ENCODE measurements at places on chromosomes 12 and 14. TPM values are rescaled to one million over a fixed set of nuclear protein-coding genes. Genes with fewer than 3 reads are reported as not detected.

GRCh38 chr12:14773685-14774073 lies 29.6 kb downstream of the WBP11 start:
- ATAC-seq, result peak; percentile 9

- ATAC-seq, result no peak
Observed at GRCh38 chr14:89576145-89576927, 159.3 kb upstream of the FOXN3 start.

DNA sequence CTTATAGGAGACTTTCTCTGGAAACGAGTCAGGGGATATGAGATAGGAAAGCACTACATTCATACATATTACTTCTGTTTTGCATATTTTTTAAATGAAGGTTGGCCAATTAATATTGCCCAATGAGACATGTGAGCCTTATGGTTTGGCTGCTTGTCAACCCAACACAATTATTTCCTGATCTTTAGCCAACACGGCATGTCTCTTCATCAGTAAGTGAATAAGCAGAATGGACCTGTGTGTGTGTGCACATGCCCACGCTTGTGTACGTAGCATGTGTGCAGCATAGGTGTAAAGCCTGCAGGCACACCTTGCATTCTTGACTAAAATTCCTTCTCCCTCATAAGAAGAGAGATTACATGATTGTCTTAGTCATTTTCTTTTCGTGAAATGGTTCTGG lies 88.3 kb downstream of the STON2 start:
- no peak for ATAC-seq

DNA sequence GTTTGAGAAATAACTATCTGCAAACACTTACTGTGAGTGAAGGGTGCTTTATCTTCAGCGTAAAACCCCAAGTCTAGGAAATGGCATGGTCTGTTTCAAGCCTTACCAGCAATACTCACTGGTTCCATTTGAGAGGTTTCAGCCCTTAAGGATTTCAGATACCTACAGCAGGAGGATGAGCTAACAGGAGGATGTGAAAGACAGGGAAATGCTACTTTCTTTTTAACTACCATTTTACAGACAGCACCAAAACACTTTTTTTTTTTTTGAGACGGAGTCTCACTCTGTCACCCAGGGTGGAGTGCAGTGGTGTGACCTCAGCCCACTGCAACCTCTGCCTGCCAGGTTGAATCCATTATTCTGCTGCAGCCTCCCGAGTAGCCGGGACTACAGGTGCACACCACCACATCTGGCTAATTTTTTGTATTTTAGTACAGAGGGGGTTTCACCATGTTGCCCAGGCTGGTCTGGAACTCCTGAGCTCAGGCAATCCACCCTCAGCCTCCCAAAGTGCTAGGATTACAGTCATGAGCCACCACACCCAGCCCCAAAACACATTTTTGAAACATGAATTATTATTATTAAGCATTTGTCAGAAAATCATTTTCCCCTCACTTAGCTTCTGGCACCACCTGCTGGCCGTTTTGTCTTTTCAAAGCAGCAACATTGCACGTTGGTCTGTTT lies 4.6 kb downstream of the MTRFR start:
- peak; percentile 5 for ATAC-seq

DNA sequence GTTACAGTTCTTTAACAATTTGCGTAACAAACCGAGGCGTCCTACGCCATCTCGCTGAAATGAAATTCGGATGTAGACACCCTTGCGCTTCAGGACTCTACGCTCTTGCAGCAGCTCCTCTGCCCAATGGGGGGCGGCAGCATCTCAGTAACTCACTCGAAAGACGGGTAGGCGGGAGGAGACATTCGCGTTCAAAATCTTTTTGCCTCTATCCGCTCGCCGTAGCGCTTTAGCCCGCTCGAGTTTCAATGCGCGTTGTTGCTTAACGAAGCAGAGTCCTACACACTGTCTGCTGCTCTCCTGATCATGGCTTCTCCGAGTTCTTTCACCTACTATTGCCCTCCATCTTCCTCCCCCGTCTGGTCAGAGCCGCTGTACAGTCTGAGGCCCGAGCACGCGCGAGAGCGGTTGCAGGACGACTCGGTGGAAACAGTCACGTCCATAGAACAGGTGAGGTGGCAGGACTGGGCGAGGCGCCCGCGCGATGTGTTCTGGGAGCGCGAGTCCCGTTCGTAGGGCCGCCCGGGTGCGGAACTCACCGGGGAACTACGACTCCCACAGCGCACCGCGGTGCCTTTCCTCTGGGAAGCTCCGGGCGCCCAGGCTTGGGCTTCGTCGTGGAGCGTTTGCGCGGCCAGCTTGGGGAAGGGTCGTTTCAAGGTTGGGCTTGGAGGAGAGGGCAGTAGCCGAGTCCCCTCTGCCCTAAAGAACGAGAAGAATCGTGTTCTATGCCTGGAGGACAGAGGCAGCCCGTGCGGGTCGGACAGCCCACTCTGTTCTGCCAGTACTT lies at the start of gene FNTB:
Gene FNTB (plus strand): TSS at position 248 of the 790 bp plus-strand sequence. CDS start 59 bp downstream, at position 307.
- peak; percentile 98 for ATAC-seq

GRCh38 chr14:38646391-38646790 lies 390.5 kb upstream of the CLEC14A start:
- no peak for ATAC-seq

DNA sequence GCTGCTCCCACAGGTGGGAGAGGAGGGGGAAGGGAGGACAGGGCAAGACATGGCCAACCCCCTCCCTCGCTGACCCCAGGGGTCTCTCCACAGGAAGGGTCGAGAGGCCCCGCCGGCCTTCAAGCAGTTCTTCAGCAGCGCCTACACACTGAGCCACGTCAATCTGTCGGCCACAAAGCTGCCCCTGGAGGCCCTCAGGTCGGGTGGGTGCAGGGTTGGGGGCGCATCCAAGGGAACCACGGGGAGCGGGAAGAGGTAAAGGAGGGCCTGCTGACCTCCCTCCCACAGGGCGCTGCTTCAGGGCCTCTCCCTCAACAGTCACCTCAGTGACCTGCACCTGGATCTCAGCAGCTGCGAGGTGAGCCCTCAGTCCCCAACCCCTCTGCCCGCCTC lies 6.1 kb downstream of the CARMIL3 start:
- no peak for ATAC-seq

DNA sequence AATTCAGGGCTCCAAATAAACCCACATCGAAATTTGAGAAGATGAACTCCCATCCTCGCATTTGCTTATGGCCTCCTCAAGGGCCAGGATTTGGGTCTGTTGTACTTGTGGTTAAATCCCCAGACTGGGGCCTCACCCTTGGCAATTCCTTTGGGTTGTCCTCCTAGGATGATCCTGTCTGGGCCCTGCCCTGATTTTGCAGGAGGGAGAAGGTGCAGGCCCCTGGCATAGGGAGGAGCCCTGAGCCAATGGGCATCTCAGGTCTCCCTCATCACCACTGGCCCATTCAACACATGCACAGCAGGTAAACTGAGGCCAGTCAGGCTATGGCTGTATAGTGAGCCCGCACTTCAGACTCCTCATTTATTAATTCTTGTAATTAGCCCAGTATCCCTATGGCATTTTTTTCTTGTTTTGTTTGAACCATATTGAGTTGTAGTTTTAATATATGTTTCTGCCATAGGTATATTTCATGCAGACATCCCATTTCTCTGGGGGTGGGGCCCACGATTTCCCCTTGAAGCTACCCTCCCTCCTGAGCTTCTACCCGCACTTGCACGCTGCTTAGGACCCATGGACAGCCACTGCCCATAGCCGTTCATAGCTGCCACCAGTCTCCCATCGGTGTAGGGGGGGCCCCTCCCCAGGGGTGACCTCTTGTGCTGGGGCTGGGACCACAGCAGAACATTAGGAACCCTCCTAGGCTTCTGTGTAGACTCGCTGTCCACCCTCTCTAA lies 67.1 kb upstream of the DDX11 start:
- ATAC-seq, result no peak

DNA sequence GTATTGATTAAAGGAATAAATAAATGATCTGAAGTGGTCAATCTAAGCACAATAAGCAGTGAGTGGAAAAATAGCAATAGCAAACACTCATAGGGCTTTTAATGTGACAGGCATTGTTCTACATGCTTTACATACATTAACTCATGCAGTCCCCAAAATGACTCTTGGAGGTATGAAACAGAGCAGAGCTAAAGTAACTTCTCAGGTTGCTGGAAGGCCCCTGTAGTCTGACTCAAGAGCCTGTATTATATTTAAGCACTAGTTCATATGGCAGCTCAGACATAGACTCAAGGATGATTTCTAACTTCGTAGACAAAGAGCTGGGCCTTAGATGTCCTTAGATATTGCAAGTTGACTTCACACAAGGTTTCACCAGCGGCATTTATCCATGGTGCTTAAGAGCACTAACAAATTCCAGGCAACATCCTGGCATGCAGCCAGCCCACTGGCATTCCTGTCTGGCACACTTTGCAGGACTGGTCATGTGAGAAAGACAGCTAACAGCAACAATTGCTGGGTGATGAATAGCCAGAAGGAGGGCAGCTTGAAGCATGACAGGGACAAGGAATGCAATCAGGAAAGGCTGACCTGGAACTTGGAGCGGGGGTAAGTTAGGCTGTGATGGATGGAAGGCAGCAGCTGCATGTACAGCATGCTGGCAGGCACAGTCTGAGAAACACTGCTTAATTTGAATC lies 22.9 kb upstream of the KTN1 start:
- no peak for ATAC-seq

GRCh38 chr14:93120517-93120916 lies 4.8 kb upstream of the ITPK1 start:
- ATAC-seq, result no peak

DNA sequence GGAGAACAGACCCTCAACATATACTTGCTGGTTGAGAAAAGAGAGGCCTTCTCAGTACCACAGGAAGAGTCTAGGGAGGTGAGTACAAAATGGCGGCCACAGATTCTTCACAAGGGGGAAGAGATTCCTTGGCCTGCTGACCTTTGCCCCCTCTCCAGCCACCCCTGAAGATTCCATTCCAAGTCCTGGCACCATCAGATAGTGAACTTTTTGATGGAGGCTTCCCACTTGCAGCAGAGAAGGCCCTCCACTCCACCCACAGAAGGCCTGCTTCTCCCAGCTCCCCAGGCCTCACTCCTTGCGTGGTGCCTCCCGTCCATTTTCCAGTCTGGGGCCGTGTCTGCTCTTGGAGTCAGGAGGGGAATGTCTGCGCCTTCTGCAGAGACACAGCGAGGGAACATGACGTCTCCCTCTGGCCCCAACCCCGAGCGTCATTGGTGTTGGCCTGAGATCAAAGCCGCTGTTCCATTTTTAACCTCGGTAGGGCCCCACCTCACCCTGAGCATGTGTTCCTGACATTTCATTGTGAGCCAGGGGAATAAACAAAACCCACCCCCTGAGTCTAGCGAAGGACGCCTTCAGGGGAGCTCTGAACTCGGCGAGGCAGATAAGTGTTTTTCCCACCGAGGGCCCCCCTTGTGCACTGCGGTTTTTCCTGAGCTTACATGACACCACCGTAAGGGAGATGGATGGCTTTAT lies 268.7 kb upstream of the TBX3 start:
- ATAC-seq, result no peak

DNA sequence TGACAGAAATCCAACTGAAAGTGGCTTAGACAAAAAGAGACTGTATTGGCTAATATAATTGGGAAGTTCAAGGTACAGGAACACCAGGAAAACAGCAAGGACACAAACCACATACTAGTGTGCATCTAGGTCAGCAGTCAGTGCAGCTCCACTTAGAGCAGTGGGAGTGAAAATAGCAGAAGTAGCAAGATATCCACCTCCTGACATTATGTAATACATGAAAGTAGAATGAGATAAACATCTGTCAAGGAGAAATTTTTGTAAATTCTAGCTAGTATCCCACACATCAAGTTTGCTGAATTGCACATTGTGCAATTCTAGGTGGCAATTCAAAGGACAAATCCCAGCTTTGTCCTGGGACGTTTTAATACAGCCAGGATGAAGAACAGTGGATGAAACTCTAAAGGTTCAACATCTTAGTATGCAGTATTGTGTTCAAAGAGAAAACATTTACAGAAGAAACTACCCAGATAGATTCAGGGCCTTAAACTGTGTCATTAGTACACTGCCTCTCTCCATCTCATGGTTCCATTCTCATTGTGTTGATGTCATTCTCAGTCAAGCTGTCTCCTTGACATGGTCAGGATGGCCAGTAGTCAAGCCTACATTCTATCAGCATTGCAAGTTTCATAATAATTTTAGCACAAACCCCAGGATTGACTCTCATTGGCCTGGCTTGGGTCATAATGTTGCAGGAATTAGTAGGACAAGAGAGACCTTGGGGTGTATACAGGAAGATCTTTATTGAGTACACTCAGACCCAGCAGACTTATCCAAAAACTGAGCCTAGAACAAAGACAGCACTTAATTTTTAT lies 56.8 kb downstream of the SDR9C7 start:
- ATAC-seq, result no peak

- ATAC-seq, result peak; percentile 85
Observed at GRCh38 chr12:104485651-104486362, 29.1 kb downstream of the CHST11 start.

- peak; percentile 99 for ATAC-seq
Observed at GRCh38 chr12:124493809-124494750, 73.3 kb downstream of the NCOR2 start.

DNA sequence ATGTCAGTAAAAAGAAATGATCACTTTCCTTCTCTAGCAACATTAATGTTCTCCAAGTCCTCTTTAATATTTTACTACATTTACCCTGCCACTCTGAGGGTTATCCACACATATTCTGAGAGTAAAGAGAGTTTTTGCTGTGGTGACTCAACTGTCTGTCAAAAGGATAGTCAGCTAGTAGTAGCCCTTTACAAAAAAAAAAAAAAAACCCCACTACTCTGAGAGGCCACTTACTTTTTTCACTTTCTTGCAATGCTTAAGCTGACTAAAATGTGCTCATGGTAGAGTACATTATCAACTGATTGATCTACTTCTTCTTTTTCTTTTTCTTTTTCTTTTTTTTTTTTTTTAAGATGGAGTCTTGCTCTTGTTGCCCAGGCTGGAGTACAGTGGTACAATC lies 27.6 kb upstream of the PPM1A start:
- no peak for ATAC-seq

- ATAC-seq, result no peak
Observed at GRCh38 chr12:26857465-26858176, 24.6 kb upstream of the ITPR2 start.

DNA sequence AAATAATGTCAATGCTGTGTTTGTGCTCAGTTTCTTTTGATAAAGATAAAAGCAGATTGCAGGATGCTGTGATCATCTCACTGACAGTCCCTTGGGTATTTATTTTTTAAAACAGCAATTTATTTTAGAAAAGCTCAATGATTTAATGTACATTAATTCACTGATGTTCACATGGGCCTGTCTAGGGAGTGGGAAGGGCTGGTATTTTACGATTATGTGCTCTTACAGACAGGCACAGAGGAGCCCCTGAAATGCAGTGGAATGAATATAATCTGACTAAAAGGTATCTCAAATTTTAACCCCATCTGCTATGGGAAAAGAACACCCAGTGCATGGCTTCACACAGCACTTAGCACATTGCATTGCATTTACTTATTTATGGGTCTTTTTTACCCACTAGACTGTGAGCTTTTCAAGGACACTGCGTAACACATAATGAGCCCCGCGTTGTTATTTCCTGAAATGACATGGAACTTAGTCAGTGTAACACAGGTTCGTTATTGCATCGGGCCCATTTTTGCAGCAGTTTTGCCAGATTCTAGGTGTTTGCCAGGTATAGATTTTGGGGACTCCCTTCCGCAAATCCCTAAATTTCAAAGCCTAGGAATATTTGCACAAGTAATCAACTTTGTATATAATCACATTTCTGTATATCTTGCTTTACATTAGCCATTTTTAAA lies 425.3 kb upstream of the FBXO33 start:
- ATAC-seq, result no peak

The TMED10 gene
- total RNA-seq, result 142 TPM

The SLC5A8 gene
- not detected for total RNA-seq

The TAS2R20 gene
- total RNA-seq, result 1.9 TPM
